ENCODE measurements at places on chromosomes 7 and 10.

DNA sequence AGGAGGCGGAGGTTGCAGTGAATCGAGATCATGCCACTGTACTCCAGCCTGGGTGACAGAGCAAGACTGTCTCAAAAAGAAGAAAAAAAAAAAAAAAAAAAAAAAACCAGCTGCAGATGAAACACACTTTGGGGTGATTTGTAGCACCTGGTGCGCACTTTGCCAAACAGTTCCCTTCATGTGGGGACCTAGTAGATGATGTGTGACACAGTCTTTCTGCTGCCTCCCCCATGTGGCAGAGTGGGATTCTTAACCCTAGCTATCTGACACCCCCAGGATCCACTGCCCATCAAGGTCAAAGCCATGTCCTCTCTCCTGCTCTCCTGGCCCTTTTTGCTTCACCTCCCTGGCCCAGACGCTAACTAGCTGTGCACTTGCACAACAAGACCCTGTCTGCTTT lies 52.1 kb upstream of the PDZD8 start:
- DNase-seq: no peak

GRCh38 chr7:2872296-2872874 lies 28.3 kb upstream of the GNA12 start:
- DNase-seq: no peak

GRCh38 chr10:35379226-35380137 lies 43.2 kb downstream of the CCNY start:
- peak; percentile 18 for DNase-seq

- DNase-seq: no peak
These were observed 44.5 kb downstream of the ZWINT start for GRCh38 chr10:56316603-56317002.

All from WERI-Rb-1 (cell line).